Camera-type eye (tissue), 1 donor: ENCODE measurements at places on chromosomes 7 and 10. TPM values are rescaled to one million over a fixed set of nuclear protein-coding genes. Genes with fewer than 3 reads are reported as not detected.

PRR15 gene
- not detected for total RNA-seq

GPC2 gene
- total RNA-seq = 28.8 TPM

GPR37 gene
- total RNA-seq = 66.9 TPM

SGCE gene
- 128 TPM for total RNA-seq

PPP1R17 gene
- total RNA-seq = 0.33 TPM

SLC29A4 gene
- 24.8 TPM for total RNA-seq

RASSF4 gene
- total RNA-seq = 48.5 TPM

MYL10 gene
- 3.8 TPM for total RNA-seq

SFMBT2 gene
- 18.4 TPM for total RNA-seq

NKX1-2 gene
- total RNA-seq = not detected

ACBD7 gene
- 9.8 TPM for total RNA-seq

IQUB gene
- total RNA-seq = 4.2 TPM

SLC13A1 gene
- not detected for total RNA-seq

COL17A1 gene
- 17.3 TPM for total RNA-seq

RBP4 gene
- total RNA-seq = 7.0 TPM

ECHDC3 gene
- 15.7 TPM for total RNA-seq

OPN4 gene
- not detected for total RNA-seq

ANKRD16 gene
- 15.1 TPM for total RNA-seq

LRIT2 gene
- 4.0 TPM for total RNA-seq

GALNT17 gene
- total RNA-seq = 27.0 TPM

ARHGAP21 gene
- 209 TPM for total RNA-seq

NEUROG3 gene
- total RNA-seq = not detected

CHAT gene
- 1.8 TPM for total RNA-seq

TSPAN14 gene
- total RNA-seq = 56.4 TPM

PTTG1IP2 gene
- not detected for total RNA-seq

DPYSL4 gene
- 55.0 TPM for total RNA-seq

ANKRD7 gene
- total RNA-seq = 4.4 TPM

A1CF gene
- total RNA-seq = not detected

GBX1 gene
- not detected for total RNA-seq

MUC12 gene
- not detected for total RNA-seq

SPDYE8 gene
- total RNA-seq = not detected

CALHM3 gene
- total RNA-seq = not detected

CYP3A7 gene
- not detected for total RNA-seq

TRPV5 gene
- 0.16 TPM for total RNA-seq

C10orf67 gene
- 0.11 TPM for total RNA-seq

RADIL gene
- total RNA-seq = 7.8 TPM

ABCB1 gene
- 8.0 TPM for total RNA-seq

ITIH2 gene
- 2.9 TPM for total RNA-seq

TFPI2 gene
- 57.5 TPM for total RNA-seq

MOGAT3 gene
- not detected for total RNA-seq

TRIM74 gene
- total RNA-seq = not detected

ASAH2 gene
- total RNA-seq = 1.5 TPM

RET gene
- total RNA-seq = 4.5 TPM

MKX gene
- 13.1 TPM for total RNA-seq

FRAT2 gene
- total RNA-seq = 18.3 TPM
